ENCODE measurements at places on chromosomes 2 and 18. TPM values are rescaled to one million over a fixed set of nuclear protein-coding genes. Genes with fewer than 3 reads are reported as not detected.

GRCh38 chr18:76678248-76678647, 144.1 kb upstream of the ZNF236 start:
- DNase-seq, result no peak

DNA sequence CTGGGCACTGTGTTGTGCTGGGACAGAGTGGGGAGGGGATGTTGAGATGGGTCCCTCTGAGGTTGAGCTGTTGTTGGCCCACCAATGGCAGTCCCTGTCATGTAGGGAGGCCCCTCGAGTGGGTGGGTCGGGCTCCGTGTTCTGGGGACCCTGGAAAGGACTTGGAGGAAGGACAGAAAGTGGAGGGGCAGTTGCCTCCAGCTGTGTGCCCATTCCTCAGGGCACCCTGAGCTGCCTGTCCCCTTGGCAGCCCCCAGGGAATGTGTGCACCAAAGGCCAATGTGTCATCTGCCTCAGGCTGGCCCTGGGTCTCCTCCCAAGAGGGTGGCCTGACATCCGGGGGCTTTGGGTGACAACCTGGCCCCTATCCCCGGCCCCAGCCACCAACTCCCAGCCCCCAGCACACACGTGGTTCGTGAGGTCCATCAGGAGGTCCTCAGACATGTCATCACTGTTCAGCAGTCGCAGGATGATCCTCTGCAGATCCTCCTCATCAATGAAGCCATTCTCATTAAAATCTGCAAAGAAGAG, 57.7 kb downstream of the CIB4 start:
- DNase-seq, result no peak

- no peak for DNase-seq
Measured at GRCh38 chr2:234558642-234559041, 61.8 kb upstream of the ARL4C start.

KLHL30 gene
- total RNA-seq, result not detected

DNA sequence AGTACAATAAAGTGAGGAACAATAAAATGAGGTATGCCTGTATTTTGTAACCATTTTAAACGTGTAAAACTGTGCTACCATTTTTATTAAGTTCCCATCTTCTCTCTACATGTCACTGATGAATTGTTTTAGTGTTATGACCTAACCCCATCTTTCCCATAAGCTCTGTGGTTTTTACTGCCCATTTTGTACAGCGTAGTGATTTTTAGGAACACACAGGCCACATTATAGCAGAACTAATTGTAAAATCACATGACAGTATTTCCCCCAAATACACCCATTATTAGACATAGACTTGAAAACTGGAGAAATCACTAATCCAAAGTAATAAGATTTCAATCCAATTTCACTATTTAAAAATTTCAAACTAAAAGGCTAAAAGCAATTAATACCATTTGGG, 130.7 kb downstream of the TMEM247 start:
- no peak for DNase-seq

ADD2 gene
- total RNA-seq, result 24.3 TPM

DNA sequence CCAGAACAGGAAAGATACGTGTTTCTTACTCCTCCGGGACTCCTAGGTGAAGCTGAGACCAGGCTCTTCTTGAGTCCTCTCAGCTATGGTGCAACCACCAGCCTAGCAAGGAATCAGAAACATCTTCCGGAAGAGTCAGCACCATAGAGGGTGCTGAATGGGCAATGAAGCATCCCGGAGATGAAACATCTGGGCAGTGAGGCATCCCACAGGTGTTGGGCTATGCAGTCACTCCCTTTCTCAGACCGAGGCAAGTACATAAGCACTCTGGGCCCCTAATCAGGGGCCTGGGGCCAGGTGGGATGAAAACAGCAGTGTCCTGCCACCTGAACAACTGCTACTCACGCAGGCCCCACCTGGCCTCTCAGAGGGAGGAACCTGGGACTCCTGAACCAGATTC, 1.4 kb upstream of the CAPN10 start:
- DNase-seq, result no peak

ACMSD gene
- total RNA-seq, result not detected

TRABD2A gene
- total RNA-seq, result 35.1 TPM

DNA sequence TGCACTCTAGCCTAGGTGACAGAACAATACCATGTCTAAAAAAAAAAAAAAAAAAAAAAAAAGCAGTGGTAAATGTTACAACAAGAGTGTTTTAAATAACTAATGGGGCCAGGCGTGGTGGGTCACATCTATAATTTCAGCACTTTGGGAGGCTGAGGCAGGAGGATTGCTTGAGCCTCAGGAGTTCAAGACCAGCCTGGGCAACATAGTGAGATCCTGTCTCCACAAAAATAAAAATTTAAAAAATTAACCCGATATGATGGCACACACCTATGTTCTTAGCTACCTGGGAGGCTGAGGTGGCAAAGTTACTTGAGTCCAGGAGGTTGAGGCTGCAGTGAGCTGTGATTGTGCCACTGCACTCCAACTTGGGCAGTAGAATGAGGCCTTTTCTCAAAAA, 37.1 kb downstream of the PAPOLG start:
- DNase-seq, result no peak

MROH2A gene
- total RNA-seq, result not detected

Measured in activated T-cell treated with anti-CD3 and anti-CD28 coated beads, Interleukin-2, amount 50 U/mL, for 72 hours (primary cell).